ENCODE measurements at places on chromosomes 6 and 20. TPM values are rescaled to one million over a fixed set of nuclear protein-coding genes. Genes with fewer than 3 reads are reported as not detected.

OR2H2 gene
- total RNA-seq: 0.48 TPM

DNA sequence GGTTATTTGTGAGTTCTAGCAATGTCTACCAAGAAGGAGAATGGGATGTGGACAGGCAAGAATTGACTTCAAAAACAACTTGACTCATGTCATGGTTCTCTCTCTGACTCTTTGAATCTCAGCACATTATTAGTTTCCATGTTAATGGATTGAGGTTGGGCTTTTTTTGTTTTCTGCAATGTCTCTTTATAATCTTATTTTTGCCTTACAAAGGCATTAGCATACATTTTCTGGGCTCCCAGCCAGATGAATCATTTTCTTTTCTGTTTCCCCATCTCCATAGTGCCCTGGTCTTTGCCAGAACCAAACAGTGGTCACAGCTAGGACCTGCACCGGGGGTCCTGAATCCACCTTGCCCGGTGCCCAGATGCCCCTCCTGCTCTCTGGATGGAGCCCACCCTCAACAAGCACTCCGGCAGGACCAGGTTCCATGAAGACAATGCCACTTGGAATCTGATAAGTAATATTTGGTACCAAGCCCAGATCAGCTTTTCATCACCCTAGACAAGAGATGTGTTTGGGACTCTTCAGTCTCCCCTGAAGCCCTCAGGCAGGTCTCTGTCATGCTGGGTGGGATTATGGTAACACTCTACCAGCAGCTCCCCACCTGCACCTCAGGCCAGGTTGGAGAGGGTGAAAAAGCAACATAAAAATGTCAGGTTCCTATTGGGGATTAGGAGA lies 266.7 kb upstream of the SULF2 start:
- DNase-seq: peak; percentile 91

DNA sequence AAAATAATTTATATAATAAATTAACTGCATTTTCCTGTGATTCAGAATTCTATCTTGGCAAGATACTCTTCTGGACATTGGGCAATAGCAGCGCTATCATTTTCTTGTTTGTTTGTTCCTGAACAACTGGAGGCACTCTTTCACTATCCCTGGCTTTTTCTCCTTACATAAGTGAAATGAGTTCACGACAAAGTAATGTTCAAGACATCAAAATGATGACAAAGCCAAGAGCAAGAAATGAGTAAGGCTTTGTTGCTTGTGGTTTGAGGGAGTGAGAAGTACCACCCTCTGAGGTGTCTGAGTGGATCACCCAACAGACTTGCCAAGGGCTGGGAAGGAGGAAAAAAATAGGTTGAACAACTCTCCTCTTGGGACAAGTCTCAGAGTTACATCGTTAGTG lies 466.6 kb upstream of the JAG1 start:
- DNase-seq: no peak

- no peak for DNase-seq
Measured at GRCh38 chr6:44652547-44652946, 265.0 kb downstream of the CDC5L start.

- peak; percentile 62 for DNase-seq
Measured at GRCh38 chr6:156420172-156420993, 356.8 kb upstream of the ARID1B start.

DNA sequence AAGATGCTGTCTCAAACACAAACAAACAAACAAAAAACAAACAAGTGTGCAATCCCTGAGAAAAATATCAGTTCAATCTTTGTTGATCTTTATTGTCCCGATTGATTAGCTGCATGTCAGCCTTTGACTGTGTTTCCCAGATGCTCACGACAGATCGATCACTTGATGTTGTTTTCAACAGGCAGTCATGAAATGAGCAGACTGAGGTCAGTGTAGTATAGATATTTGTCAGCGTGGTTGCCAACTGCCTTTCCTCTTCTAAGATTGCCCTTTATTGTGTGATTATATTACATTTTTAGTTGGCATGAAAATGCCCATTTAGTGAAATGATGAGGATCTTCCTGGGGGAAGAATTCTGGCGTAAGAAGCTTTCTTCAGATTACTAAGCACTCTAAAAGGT lies 25.6 kb downstream of the UTRN start:
- DNase-seq: no peak

EPHA7 gene
- 6.7 TPM for total RNA-seq

TSBP1 gene
- 1.7 TPM for total RNA-seq

C6orf15 gene
- not detected for total RNA-seq

RAD21L1 gene
- 19.5 TPM for total RNA-seq

- no peak for DNase-seq
Measured at GRCh38 chr6:83083476-83083875, 16.0 kb downstream of the DOP1A start.

DNA sequence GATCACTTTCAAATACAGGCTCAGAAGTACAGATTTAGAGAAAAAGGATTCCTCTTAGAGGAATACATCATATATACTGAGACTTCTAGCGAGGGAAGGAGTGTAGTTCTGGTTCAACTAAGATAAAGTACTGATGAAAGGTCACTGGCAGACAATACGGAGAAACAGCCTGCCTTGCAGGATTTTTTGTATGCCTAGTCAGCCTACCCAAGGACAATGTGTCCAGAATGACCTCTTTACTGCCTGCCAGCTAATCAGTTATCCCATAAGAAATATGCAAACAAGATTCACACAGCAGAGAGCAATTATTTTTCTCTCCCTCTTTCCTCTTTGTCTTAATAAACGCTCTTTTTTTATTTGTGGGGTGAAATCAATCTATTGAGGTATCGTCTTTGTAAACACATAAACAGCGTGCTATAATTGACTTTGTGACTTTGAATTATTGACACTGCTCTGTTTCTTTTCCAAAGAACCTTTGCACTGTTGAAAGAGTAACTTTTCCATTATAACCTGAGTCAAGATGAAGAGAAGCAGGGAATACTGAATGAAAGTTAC lies 1.4 kb upstream of the TSPYL4 start:
- DNase-seq: no peak

- DNase-seq: no peak
Measured at GRCh38 chr6:157880534-157880933, 57.5 kb downstream of the SNX9 start.

C4A gene
- 26.2 TPM for total RNA-seq

GRCh38 chr6:126056355-126057004 lies 70.1 kb downstream of the TRMT11 start:
- DNase-seq: no peak

DNA sequence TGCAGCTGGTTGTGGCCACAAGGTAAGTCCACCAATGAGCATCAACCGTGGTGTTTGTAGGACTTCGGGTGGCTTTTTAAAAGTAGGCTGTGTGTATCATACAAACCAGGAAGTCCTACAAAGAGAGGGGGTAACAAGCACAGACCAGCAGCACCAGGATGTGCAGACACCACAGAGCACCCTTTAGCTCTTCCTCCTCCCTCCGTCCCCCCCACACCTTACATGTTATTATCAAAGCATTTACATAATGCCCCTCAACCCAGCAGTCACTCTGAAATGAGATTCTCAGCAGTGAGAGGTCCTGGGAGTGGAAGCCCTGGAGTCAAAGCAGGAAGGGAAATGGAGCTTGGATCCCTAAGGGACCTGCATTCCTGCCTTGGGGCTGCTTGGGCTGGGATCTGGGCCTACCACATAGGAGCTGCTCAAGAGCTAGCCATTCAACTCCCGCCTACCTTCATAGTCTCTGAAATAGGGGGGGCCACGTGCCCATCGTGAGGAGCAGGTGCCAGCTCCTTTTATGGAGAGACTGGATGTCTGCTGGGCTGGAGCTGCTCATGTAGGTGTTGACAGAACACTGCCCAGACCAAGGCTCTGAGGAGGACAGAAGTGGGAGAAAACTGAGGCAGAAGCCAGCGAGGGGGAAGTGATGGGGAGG lies 90.6 kb downstream of the PSMB1 start:
- DNase-seq: no peak

EXOC2 gene
- 47.9 TPM for total RNA-seq

DNA sequence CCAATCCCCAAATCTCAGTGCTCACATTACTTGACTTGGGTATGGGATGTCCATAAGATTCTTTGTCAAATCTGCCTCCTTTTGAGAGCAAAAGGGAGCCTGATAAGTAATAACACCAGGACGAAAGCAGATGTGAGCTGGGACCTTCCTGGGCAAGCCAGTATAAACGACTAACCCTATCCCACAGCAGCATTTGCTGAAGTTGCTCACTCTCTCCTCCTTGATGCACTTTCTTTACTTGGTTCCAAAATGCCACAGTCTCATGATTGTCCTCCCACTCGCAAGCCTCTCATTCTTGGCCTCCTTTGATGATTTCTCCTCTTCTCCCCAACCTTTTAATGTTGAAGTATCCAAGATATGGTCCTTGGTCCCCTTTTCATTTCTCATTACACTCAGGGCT lies 44.7 kb upstream of the TAGAP start:
- DNase-seq: no peak

DNA sequence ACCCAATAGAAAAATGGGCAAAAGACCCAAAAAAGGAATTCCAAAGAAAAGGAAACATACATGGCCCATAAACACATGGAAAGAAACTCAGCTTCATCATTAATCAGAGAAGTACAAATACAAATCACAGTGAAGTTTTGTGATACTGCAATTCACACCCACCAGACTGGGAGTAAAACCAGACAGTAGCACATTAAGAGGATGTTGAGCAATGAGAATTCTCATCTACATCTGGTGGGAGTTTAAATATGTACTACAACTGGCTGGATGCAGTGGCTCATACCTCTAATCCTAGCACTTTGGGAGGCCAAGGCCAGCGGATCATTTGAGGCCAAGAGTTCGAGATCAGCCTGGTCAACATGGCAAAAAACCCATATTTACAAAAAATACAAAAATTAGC lies 125.7 kb upstream of the PHACTR1 start:
- no peak for DNase-seq

DNA sequence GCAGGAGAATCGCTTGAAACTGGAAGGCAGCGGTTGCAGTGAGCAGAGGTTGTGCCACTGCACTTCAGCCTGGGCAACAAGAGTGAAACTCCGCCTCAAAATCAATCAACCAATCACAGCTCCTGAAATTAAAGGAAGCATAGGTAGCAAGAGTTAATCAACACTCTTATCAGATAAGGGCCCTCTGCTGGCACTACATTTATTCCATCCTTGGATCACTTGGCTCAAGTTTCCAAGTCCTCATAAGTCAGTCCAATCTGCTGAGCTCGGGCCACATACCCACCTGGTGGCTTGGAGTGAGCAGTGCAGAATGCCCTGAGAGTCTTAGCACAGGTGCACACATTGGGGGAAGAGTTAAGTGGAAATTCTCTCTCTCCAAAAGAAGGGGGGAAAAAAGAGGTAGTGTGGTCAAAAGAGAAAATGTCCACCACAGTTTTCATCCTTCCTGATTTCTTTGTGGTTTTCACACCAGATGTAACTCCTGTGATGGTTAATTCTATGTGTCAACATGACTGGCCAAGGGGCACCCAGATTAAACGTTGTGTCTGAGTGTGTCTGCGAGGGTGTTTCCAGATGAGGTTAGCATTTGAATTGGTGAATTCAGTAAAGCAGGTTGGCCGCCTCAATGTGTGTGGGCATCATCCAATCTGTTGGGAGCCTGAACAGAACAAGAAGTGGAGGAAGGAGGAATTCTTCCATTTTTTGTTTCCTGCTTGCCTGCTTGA lies 14.2 kb upstream of the FAM8A1 start:
- DNase-seq: no peak

DNA sequence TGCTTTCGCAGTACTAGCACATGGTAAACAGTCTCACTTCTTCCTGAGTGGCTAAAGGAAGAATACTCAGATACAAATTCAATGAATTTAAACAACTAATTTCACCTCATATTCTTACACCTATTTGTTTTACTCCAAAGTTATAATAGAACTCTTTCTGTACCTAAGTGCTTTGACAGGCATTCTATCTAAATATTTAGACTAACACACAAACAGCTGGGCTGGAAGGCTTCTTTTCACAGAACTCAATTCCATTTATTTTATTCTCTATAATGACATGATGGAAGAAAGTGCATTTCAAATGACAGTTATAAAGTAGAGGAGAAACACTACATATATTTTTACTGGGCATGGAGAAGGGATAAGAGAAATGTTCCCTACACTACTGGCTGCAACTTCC lies 384.9 kb upstream of the SPTLC3 start:
- no peak for DNase-seq

DNA sequence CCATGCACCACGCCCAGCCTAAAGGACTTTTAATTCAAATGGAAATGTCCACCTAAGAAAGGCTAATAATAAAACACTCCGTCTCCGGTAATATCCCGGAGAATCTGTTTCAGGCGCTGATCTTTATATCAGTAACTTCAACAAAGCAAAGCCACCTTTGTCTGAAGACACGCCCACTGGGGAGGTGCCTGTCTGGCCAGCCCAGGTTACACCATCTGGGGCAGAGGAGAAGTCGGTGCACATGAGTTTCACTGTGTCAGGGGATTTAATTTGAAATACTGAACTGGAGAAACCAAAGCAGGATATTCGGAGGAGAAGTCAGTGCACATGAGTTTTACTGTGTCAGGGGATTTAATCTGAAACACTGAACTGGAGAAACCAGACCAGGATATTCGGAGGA lies 9.4 kb downstream of the SERPINB6 start:
- no peak for DNase-seq

GRCh38 chr6:136793363-136793762 lies 1.1 kb upstream of the MAP3K5 start:
- no peak for DNase-seq

DNA sequence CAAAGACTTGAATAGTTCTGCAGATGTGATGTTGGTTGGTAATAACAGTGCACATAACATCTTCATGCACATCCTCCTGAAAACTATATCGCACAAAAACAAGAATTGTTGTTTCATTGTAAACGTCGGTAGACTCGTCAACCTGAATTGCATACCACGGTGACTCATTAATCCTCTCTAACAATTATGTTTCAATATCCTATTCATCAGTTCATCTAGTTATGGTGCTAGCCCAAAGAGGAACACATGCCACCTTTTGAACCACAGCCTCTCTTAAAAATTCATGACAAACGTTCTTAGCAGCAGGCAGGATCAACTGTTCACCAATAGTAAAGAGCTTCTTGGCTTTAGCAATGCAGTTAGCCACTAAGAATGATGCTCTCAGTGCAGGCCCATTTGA lies 25.0 kb downstream of the CRYBG1 start:
- no peak for DNase-seq

TP53TG5 gene
- 32.0 TPM for total RNA-seq

DNA sequence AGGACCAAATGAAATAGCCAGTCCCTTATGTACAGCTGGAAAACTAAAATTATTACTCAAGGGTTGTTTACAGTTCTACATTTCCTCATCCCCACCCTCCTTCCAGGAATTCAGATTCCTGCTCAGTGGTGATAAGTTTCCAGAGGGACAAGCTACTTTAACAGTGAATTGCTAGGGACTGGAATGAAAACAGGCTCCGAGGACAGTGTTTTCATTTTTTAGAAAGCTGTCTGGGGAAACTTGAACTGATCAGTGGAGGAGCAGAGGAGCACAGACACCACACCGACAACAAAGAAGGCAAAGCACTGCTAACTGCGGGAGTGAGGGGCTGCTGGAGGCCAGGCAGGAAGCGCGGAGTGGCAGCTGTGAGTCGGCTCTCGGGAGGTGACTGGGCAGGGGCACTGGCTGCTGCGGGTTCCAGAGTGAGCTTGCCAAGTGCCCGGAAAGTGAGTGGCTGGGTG lies 322.2 kb downstream of the ESR1 start:
- DNase-seq: peak; percentile 45

- DNase-seq: no peak
Measured at GRCh38 chr20:43161716-43162115, 28.0 kb downstream of the PTPRT start.

NR2E1 gene
- 0.48 TPM for total RNA-seq

UFL1 gene
- 54.2 TPM for total RNA-seq

Data from umbilical cord (tissue), 2 donors.